Activated T-helper 1 cell treated with anti-CD3 and anti-CD28 coated beads, Interleukin-12 subunit alpha, Interleukin-12 subunit beta, Interleukin-2, Interleukin-4 antibody, amounts not matched to agents 30 ng/mL and 10 ng/mL and 1 ng/mL, durations not matched to agents 14 hours and 24 hours and 36 hours (primary cell): ENCODE measurements at places on chromosomes 7 and 10. TPM values are rescaled to one million over a fixed set of nuclear protein-coding genes. Genes with fewer than 3 reads are reported as not detected.

- no peak overlapping the region for H3K4me3 ChIP-seq
- peaks cover 69% of the 10 kb centered on the region for H3K27me3 ChIP-seq
- H3K27ac ChIP-seq: no peak overlapping the region
- H3K4me1 ChIP-seq: peaks cover 13% of the 10 kb centered on the region
Measured at GRCh38 chr10:21499701-21500577, 25.5 kb downstream of the SKIDA1 start.

DNA sequence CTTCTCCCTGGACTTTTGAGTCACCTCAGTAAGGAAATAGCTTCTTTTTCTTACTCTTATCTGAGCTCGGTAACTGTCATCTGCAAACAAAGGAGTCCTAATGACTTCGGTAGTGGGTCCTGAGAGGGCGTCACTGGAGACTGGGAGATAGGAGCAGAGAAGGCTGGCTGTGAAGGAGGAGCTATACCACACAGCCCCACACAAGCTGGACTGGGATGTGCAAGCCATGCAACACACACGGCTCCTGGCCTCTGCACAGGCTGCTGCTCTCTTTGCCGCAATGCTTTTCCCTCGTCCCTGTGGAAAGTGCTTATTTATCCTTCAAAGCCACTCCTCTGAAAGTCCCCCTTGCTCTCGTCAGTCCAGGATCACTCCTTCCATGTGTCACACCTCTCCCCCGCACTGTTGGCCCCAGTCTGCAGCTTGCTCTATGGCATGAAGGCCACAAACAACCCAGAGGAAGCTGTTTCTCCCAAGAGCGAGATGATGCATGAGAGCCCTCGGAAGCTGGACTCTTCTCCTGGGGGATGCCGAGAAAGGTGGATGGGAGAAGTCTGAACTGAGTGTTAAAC is 14.9 kb downstream of the TMEM273 start:
- no peak overlapping the region for H3K4me3 ChIP-seq
- H3K27me3 ChIP-seq: peaks cover 2% of the 10 kb centered on the region
- peaks cover 4% of the 10 kb centered on the region for H3K36me3 ChIP-seq
- no peak for DNase-seq
- H3K27ac ChIP-seq: peak overlapping the region; percentile 44

GRCh38 chr10:91536111-91536510 is 96.8 kb downstream of the PPP1R3C start:
- no peaks in the 10 kb centered on the region for H3K27me3 ChIP-seq
- H3K36me3 ChIP-seq: no peaks in the 10 kb centered on the region
- H3K4me1 ChIP-seq: no peaks in the 10 kb centered on the region

DNA sequence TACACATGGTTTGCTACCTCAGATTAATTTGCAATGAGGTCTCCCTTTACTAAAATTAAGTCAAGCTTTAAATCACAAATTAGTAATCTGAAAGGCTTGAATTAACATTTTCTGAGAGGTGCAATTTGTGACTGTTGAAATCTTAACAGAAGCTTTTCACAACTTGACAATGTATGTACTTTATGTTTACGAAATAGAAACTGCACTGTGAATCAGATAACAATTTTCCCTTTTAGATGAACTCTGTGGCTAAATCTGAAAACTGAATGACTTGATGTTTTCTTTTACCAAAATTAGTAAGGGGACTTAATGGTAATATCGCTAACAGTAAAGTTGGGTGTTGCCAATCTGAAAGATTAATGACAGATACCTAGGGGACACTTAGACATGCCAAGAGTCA is 197.6 kb downstream of the RAPGEF5 start:
- no peak overlapping the region for H3K4me3 ChIP-seq
- H3K27me3 ChIP-seq: peaks cover 9% of the 10 kb centered on the region
- no peak overlapping the region for H3K27ac ChIP-seq
- no peaks in the 10 kb centered on the region for H3K36me3 ChIP-seq

DNA sequence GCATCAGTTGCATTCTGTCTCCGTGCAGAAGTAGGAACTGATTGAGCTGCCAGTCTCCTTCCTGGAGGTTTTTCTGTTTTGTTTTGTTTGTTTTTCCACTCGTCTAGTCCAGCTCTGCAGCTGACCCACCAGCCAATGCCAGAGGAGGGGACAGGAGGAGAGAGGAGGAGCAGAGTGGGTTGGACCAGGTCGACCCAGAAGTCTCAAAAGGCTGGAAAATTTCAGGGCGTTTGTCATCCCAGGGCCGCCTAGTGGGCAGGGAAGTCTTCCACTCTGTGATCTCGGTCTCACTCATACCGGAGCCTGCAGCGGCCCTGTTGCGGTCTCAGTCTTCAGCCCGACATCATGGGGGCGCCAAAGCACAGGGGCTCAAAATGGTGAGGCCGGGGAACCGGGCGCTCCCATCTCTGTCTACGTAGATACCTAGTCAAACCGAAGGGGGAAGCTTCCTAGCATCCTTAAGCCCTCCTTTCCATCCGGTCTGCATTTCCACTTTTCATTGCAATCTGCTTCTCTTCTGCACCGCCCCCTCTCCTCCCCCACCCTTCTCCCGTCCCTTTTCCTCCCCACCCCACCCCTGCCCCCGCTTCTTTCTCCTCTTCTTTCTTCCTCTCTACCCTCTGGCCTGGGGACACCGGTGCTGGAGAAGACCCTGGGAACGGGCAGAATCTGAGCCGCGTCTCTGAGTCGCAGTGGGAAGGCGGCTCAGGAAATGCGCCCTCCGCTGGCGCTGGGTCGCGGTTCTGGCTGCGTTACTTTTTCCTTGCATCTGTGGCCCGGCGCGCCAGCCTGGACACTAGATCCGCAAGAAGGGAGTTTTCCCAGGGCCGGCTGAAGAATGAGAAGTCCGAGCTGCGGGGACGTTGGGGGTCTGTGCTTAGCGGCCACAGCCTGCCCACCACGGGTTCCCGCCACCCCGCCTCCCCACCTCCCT is 16.2 kb upstream of the PAX2 start:
- DNase-seq: no peak
- H3K4me1 ChIP-seq: peaks cover 24% of the 10 kb centered on the region
- H3K27me3 ChIP-seq: peaks cover 89% of the 10 kb centered on the region

DNA sequence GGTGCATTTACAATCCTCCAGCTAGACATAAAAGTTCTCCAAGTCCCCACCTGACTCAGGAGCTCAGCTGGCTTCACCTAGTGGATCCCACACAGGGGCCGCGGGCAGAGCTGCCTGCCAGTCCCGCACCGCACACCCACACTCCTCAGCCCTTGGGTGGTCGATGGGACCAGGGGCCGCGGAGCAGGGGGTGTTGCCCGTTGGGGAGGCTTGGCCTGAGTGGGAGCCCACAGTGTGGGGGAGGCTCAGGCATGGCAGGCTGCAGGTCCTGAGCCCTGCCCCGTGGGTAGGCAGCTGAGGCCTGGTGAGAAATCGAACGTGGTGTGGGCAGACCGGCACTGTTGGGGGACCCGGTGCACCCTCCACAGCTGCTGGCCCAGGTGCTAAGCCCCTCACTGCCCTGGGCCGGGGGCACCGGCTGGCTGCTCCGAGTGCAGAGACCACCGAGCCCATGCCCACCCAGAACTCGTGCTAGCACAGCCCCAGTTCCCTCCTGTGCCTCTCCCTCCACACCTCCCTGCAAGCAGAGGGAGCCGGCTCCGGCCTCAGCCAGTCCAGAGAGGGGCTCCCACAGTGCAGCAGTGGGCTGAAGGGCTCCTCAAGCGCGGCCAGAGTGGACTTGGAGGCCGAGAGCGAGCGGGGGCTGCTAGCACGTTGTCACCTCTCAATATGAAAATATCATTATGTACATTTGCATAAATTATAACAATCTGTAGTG is 16.6 kb downstream of the POLR1F start:
- peaks cover 2% of the 10 kb centered on the region for H3K36me3 ChIP-seq
- no peak overlapping the region for H3K27ac ChIP-seq
- no peaks in the 10 kb centered on the region for H3K27me3 ChIP-seq
- H3K4me3 ChIP-seq: no peak overlapping the region
- no peak for DNase-seq

GRCh38 chr7:152504367-152504766 is 68.6 kb upstream of the KMT2C start:
- no peak overlapping the region for H3K4me3 ChIP-seq
- no peaks in the 10 kb centered on the region for H3K36me3 ChIP-seq
- no peaks in the 10 kb centered on the region for H3K4me1 ChIP-seq
- no peak for DNase-seq

- H3K4me1 ChIP-seq: no peaks in the 10 kb centered on the region
- no peaks in the 10 kb centered on the region for H3K36me3 ChIP-seq
- DNase-seq: no peak
- peaks cover 8% of the 10 kb centered on the region for H3K27me3 ChIP-seq
Measured at GRCh38 chr7:156560075-156560474, 80.5 kb upstream of the RNF32 start.

DNA sequence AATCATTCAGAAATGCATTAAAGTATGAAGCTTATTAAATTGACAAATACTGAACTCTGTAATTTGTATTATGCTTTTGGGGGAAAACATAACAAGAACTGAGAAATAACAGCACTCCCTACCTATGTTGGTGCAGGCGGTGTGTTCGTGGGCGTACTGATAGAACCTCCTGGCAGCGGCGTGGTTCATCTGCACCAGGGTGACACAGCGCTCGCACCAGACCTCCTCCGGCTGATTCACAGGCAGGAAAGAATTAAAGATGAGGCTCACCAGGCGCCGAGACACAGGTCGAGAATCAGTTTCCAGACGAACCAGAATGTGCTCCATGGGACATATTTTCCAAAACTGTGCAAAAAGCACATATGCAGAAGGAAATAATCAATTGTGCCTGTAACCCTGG is 40.2 kb downstream of the NCAPG2 start:
- no peak overlapping the region for H3K27ac ChIP-seq
- H3K4me3 ChIP-seq: no peak overlapping the region
- H3K27me3 ChIP-seq: no peaks in the 10 kb centered on the region
- DNase-seq: no peak
- H3K36me3 ChIP-seq: peaks cover 44% of the 10 kb centered on the region
- peaks cover 16% of the 10 kb centered on the region for H3K4me1 ChIP-seq

GRCh38 chr10:103510791-103511752 is 17.6 kb downstream of the NEURL1 start:
- H3K27me3 ChIP-seq: peaks cover 28% of the 10 kb centered on the region
- DNase-seq: no peak
- H3K4me1 ChIP-seq: peaks cover 16% of the 10 kb centered on the region

- no peaks in the 10 kb centered on the region for H3K36me3 ChIP-seq
- no peak for DNase-seq
- no peaks in the 10 kb centered on the region for H3K4me1 ChIP-seq
- H3K4me3 ChIP-seq: no peak overlapping the region
- H3K27ac ChIP-seq: no peak overlapping the region
Measured at GRCh38 chr7:21867816-21868575, 77.7 kb downstream of the CDCA7L start.

GRCh38 chr10:110485541-110485940 is 12.2 kb upstream of the DUSP5 start:
- H3K27me3 ChIP-seq: peaks cover 13% of the 10 kb centered on the region
- no peak for DNase-seq
- H3K36me3 ChIP-seq: peaks cover 1% of the 10 kb centered on the region
- no peak overlapping the region for H3K4me3 ChIP-seq

DNA sequence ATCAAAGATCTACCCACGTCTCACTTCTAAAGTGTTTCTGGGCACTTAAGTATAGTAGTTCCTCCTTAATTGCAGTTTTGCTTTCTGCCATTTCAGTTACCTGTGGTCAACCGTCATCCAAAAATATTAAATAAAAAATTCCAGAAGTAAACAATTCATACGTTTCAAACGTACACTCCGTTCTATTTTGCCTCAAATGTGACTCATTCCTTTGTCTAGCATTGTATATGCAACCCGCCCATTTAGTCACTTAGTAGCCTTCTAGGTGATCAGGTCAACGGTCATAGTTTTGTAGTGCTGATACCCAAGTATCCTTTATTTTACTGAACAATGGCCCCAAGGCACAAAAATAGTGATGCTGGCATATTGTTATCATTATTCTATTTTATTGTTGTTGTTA is 33.8 kb downstream of the HGF start:
- H3K36me3 ChIP-seq: no peaks in the 10 kb centered on the region
- no peak overlapping the region for H3K27ac ChIP-seq
- H3K4me3 ChIP-seq: no peak overlapping the region
- no peaks in the 10 kb centered on the region for H3K4me1 ChIP-seq

- H3K36me3 ChIP-seq: no peaks in the 10 kb centered on the region
- H3K4me3 ChIP-seq: no peak overlapping the region
- no peak overlapping the region for H3K27ac ChIP-seq
- H3K27me3 ChIP-seq: no peaks in the 10 kb centered on the region
- no peaks in the 10 kb centered on the region for H3K4me1 ChIP-seq
Measured at GRCh38 chr10:47181052-47181849, 118.7 kb upstream of the GDF10 start.

GRCh38 chr7:8111282-8111960 is 142.8 kb downstream of the GLCCI1 start:
- no peak for DNase-seq
- no peaks in the 10 kb centered on the region for H3K27me3 ChIP-seq
- no peak overlapping the region for H3K27ac ChIP-seq
- peaks cover 6% of the 10 kb centered on the region for H3K36me3 ChIP-seq
- H3K4me3 ChIP-seq: no peak overlapping the region
- peaks cover 51% of the 10 kb centered on the region for H3K4me1 ChIP-seq

- H3K4me3 ChIP-seq: no peak overlapping the region
- H3K4me1 ChIP-seq: peaks cover 12% of the 10 kb centered on the region
- peaks cover 8% of the 10 kb centered on the region for H3K36me3 ChIP-seq
- DNase-seq: no peak
Measured at GRCh38 chr10:21769041-21769440, 234.5 kb downstream of the DNAJC1 start.

DNA sequence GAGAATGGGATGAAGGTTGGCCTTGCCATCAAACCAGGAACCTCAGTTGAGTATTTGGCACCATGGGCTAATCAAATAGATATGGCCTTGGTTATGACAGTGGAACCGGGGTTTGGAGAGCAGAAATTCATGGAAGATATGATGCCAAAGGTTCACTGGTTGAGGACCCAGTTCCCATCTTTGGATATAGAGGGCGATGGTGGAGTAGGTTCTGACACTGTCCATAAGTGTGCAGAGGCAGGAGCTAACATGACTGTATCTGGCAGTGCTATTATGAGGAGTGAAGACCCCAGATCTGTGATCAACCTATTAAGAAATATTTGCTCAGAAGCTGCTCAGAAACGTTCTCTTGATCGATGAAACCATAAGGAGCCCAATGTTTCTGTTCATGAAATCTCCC is 637 bp downstream of the RPEL1 start:
- DNase-seq: no peak
- no peak overlapping the region for H3K4me3 ChIP-seq
- peaks cover 22% of the 10 kb centered on the region for H3K4me1 ChIP-seq
- no peak overlapping the region for H3K27ac ChIP-seq
- H3K36me3 ChIP-seq: no peaks in the 10 kb centered on the region

- H3K4me3 ChIP-seq: no peak overlapping the region
- DNase-seq: no peak
- peaks cover 25% of the 10 kb centered on the region for H3K4me1 ChIP-seq
- H3K27me3 ChIP-seq: no peaks in the 10 kb centered on the region
Measured at GRCh38 chr7:44764665-44765578, 16.3 kb downstream of the ZMIZ2 start.

Gene AOC1
- not detected in 2 replicates for total RNA-seq

Gene VSTM2A
- total RNA-seq: not detected in 2 replicates

Gene OR13A1
- not detected in 2 replicates for total RNA-seq

Gene TMEM270
- not detected in 2 replicates for total RNA-seq

Gene PSTK
- 4.5 and 4.8 TPM in 2 replicates for total RNA-seq

Gene OSBPL3
- total RNA-seq: 90.6 and 101 TPM in 2 replicates

Gene KCNH2
- total RNA-seq: 0.20 and 0.49 TPM in 2 replicates

Gene CYP2C18
- 1.1 and 1.2 TPM in 2 replicates for total RNA-seq

Gene CFAP46
- total RNA-seq: not detected in 2 replicates

Gene GSTO2
- total RNA-seq: 1.1 and 1.2 TPM in 2 replicates

Gene PAPOLB
- total RNA-seq: not detected in 2 replicates

Gene STEAP1B
- total RNA-seq: 0.16 TPM in 1 of 2 replicates, not detected in the other

Gene CALML5
- total RNA-seq: not detected in 2 replicates

Gene INA
- 1.5 TPM in 2 replicates for total RNA-seq
